ENCODE measurements at places on chromosomes 5 and 9.

DNA sequence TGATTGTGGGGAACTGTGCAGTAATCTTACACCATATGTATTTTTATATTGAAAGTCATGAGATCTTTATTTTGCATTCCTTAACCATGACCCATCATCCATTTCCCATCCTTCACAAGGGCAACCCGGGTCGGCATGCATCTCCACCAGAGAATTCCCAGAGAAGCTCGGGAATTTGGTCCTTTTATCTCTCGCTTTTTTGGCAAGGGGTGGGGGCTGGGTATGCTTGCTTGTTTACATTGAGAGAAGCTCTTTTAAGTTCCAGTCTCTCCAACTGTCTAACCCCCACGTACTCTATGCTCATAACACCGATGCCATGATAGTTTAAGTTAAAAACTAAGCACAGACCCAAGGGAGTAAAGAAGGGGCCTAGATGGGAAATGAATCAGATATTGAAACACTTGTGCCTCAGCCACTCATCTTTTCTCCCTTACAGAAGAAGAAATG lies 109.9 kb upstream of the NFIB start:
- DNase-seq, result no peak

DNA sequence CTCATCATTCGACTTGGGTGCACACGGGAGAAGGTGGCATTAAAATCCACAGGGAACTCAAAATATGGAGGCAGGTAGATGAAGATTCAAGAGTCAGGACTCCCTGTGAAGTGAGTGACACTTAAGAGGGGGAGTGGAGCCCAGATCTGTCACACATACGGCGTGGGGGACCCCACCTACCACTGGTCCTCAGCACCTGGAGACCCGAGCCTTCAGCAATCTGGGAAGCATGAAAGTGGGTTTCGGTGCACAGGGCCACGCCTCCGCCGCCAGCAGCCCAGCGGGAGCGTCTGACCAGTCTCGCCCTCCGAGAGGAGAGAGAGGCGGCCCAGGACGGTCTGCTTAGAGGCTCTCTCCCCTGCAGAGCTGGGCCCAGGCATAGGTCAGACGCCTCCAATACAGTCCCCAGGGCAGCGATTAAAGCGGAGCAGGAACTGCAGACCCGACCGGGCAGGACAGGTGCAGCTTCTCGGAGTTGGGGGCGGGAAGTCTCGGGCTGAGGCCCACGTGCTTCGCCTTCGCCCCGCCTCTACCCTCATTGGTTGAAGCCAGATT lies 639 bp upstream of the SLC2A8 start:
- no peak for DNase-seq

GRCh38 chr9:32722704-32723103 lies 60.6 kb upstream of the TMEM215 start:
- DNase-seq, result no peak

DNA sequence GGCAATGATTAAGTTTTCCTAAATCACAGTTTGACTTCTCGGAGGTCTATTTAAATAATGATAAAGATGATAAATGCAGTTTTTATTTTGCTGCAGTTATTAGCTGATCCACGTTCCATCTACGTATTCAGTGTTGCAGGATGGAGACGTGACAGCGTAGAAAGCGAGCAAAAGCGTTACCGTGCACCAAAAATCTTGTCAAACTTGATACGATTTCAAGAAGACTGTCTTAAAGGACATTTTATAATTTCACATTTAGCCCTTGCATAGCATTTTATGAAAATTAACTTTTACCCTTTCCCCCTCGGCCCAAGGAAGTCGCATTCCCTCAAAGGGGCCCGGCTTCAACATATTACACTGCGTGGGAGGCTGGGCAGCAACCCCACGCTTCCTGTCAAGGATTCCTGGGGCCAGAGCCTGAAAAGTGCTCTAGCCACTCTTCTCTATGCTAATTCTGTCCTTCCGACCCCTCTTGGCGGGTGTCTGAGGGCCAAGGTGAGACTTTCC lies 7.1 kb upstream of the PURA start:
- no peak for DNase-seq

DNA sequence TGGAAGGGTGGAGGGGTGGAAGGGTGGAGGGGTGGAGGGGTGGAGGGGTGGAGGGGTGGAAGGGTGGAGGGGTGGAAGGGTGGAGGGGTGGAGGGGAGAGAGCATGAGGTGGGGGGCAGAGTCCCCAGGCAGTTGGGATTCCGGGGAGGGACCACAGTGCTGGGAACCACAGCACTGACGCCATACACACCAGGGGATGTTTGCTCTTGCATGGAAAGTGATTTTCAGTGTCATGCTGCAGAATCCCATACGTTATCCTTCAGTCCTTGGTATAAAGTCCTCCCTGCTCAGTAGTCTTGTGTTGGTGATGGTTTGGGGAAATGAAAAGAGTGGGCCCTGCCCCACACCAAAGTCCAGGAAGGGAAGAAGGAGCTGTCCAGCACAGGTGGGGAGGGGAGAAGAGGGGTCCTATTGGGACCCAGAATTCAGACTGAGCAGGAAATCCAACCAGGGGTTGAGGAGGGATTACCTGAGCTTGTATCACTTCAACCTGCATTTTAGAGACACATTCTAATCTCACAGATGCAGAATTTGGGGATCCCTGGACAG lies 5.5 kb upstream of the FIBCD1 start:
- no peak for DNase-seq

DNA sequence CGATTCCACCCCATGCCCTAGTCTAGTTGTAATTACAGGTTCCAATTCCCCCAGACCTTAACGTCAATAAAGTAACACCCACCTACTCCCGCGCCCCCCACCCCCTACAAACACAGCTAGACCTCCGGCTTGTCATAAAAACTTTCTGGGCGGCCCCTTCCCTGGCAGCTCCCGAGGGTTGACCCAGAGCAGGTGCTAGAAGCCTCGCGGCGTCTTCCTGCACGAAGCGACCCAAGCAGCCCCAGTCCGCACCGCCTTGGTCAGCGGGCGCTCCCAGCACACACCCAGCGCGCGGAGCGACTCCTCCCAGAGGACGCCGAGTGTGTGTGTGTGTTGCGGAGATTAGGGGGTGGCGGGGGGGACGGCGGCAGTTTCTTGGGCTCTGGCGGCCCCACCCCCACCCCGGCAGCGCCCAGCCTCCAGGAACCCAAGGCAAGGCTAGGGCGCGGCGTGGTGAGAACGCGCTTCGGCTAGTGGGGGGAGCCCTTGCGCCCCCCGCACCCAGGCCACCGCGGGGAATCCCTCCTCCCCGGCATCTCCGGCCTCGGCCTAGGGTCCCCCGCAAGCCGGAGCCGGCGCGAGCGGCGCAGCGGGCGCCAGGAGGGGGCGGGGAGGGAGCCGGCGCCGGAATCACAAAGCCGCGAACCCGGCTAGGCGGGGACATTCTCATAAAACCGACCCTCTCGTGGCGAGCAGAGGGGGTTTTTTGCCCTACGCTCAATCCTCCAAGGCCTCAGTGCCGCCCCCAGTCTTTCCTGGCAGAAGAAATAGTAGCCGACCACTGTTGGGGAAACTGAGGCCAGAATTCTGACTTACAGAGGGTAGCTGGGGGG lies 2.2 kb downstream of the PCDH1 start:
- no peak for DNase-seq

GRCh38 chr9:90647843-90648242 lies 5.2 kb upstream of the DIRAS2 start:
- DNase-seq, result no peak
